ENCODE measurements at places on chromosomes 1 and 21.

- no peak for DNase-seq
These were observed 482 bp downstream of the GRIK1 start for GRCh38 chr21:29939104-29939923.

DNA sequence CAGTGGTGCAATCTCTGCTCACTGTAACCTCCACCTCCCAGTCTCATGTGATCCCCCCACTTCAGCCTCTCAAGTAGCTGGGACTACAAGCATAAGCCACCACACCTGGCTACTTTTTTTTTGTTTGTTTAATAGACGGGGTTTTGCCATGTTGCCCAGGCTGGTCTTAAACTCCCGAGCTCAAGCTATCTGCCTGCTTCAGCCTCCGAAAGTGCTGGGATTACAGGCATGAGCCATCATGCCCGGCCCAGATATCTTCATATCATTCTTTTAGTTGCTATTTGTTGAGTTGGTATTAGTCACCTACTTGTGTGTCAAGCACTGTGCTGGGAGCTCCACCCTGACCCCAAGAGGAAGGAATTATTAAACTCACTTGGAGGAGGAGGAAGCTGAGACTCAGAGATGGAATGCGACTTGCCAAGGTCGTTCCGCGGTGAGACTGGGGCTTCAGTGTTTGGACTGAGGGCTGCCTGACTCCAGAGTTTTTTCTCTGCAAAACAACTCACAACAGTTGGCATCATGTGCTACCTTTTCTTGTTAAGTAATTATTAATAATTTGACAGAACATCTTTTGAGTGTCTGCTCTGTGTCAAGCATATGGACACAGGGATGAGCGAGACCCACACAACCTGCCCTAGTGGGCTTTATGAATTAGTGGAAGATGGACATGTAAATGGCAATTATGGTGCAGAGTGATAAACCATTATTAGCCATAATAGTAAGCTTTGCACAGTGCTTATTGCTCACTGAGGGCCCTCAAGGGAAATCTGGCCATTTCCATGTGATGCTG is 132.0 kb downstream of the FOXD2 start:
- no peak for DNase-seq

GRCh38 chr1:203166192-203166940 is 9.3 kb downstream of the MYBPH start:
- DNase-seq = no peak

DNA sequence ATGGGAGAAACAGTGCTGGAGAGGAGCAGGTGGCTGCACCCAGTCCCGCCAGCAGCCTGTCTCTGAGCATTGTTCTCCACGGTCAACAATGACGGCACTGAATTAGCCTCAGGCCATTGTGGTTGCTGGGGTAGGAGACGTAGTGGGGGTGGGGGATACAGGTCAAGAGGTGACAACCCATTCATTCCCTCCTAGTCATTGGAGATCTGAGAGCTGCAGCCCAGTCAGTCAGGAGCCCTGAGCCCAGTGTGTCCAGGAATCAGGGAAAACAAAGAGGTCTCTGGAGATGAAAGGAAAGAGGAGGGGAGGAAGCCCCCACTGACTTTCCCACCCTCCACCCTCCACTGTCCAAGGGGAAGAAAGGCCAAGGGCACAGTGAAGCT is 15.3 kb downstream of the SMIM12 start:
- no peak for DNase-seq

DNA sequence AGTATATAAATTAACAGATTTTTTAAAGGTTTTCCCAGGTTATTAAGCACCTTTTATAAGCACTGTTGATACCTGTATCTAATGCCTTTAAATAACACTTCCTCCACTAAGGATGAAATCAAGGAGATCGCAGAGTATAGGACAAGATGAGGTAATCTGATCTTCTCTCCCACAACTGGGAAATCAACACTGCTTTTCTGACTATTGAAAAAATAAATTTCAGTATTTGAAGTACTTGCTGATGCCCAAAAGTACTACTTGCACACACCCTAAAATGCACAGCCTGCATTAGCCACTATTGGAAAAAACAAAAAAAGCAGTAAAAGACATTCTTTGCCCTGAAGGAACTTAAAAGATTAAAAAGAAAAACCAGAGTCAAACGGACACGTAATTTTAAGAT is 48.6 kb downstream of the PUM1 start:
- no peak for DNase-seq

GRCh38 chr1:77970192-77970591 is 8.7 kb downstream of the FUBP1 start:
- no peak for DNase-seq

DNA sequence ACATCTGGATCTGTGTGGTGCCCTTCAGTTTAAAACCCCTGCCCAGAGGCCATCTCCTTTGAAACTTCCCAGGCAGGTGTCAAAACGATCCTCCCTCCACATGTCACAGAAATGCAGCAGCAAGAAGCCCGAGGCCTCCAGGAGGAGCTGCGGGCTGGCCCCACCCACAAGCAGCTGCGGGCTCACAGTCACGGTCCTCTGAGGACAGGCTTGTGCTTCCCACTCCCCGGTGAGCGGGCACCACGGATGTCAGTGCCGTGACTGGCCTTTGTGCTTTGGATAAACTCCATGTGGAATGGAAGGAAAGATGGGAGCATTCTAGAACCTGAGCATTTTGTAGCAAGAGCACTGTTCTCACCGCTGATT is 65.8 kb downstream of the SIK1 start:
- no peak for DNase-seq

DNA sequence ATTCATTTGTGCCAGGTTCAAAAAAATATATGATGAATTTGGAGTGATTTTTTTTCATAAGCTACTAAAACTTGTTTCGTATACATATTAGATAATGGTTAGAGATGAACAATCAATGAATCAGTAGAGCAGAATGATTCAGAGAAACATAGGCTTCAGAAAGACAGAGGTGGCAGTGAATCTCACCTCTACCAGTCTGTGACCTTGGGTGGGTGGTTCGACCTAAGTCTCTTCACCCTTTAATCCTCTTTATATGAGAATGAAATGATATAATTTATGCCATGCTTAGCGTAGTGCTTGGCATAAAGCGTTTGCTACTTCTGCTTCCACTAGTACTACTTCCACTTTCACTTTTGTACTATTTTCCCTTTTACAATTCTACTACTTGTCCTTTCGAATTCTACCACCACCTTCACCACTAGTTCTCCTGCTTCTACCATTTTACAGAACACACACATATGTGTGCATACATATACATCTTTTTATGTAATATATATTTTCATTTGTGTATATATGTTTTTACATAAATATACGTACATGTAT is 45.1 kb downstream of the FYB2 start:
- DNase-seq = no peak

- no peak for DNase-seq
These were observed 177.3 kb downstream of the CAMTA1 start for GRCh38 chr1:6962478-6962995.

DNA sequence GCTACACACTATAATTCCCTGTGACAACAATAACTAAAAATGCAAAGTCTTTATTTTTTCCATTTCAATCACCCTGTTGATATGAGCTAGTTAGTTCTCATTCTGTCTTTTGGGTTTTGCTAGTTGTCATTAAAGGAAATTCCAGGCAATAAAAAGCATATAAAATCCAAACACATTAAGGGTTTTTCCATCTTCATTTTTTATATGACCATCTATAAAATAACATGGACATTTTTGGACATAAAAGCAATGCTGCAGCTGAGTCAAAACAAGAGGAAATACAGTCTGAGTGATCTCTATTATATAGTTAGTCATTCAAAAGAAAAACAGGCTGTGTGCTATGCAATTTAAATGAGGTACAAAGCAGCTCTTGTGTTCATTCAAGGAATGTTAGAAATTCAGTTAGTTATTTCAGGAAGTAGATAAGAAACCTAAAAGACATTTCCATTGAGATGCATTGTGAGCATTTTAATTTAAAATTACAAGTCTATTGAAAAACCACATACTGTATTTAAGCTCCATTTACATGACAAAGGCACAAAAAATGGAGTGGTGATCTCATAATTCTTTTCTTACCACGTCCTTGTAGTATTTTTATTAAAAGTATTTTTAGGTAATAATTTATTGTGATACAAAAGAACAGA is 67.3 kb upstream of the BCL10 start:
- DNase-seq = no peak

DNA sequence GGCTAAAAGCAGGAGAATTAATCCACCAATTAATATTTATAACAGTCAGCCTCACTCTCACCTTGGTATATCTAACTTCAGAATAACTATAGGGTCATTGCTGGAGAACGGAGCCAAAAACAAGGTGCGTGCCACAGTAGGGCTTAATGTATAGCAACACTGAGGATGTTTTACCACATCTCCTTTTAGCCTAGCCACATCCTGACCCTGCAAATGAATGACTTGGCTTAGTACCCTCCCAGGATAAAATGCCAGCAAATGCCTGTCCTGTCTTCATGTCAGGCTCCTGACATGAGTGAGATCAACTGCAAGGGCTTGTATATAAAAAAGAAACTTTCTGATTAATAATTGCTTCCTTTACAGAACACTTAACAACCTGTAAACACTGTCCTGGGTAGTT is 2.7 kb upstream of the CDC42BPA start:
- no peak for DNase-seq

DNA sequence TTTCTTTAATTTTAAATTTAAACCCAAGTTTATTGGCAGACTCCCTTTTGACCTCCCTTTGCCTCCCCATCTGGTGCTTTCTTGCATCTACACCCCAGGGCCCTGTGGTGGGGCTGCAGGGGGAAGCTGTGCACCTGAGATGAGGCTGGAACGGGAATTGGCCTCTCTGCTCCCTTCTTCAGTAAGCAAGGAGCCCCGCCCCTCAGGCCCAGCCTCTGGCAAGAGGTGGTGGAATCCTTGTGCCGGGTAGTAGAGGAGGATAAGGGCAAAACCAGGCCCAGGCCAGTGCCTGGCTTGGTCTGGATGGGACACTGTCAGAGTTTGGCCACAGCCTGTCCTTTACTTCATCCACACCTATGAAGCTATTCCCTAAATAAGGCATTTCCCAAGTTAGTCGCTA is 25.1 kb downstream of the ATP8B2 start:
- no peak for DNase-seq

GRCh38 chr1:78177708-78178270 is 132.0 kb downstream of the GIPC2 start:
- DNase-seq = no peak

DNA sequence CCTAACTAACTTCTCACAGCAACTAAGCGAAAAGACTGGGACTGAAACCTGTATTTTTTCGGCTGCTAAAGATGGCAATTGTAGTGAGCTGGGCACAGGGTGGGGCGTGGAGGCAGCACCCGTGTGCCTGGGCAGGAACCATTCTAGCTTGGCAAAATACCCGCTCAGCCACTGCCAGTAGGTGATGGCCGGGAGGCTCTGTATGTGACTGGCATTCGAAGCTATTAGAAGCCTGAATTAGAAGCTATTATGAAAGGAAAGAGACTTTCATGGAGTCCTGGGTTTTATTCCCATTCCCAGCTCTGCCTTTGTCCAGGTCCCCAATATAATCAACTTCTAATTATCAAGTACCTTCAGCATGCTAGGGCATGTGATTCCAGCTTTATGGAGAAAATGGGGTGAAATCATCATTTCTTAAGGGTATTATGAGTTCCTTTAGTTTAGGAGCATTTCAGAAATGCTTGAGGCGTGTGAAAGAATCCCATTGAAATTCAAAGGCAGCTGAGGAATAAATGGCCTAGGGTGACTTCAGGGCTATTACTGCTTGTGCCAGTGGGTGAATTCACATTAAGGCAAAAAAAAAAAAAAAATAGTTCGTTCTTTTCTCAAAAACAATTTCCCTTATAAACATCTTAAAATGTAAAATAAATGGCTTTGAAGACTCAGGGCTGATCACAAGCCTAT is 125.6 kb downstream of the KCNN3 start:
- no peak for DNase-seq

DNA sequence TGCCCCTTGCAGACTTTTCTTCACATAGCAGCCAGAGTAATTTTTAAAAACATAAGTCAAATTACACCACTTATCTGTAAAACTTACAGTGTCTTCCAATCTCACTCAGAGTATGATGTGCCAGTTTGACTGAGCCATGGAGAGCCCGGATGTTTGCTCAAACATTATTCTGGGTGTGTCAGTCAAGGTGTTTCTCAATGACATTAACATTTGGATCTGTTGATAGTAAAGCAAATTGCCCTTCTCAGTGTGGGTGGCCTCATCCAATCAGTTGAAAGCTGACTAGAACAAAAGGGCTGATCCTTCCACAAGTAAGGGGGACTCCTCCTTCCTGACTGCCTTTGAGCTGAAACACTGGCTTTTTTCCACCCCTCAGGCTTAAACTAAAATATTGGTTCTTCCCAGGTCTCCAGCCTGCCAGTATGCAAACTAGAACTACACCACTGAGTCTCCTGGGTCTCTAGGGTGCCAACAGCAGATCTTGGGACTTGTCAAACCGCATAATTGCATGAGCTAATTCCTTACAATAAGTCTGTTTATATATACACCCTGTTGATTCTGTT is 157.9 kb upstream of the CTTNBP2NL start:
- no peak for DNase-seq

GRCh38 chr1:205003358-205004131 is 39.5 kb upstream of the CNTN2 start:
- DNase-seq = no peak

DNA sequence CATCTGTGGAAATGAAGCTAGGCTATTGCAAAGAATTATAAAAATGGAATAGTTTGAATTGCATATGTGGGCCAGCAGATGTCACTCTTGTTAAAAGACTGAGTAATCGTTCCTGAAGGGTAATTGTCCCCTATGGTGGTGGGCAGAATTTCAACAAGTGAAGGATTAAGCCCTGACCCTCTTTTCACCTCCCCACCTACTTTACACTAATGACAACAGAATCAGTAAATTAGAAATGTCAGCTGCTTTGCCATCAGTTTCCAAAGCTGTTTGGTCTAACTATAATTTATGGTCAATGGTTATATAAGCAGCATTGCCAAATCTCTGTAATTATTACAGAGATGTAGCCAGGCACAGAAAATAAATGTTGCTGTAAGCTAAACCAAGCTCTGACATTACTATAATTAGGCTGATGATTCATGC is 898.6 kb downstream of the AMY1C start:
- no peak for DNase-seq

- no peak for DNase-seq
These were observed 60.5 kb upstream of the GJB5 start for GRCh38 chr1:34694383-34694782.

DNA sequence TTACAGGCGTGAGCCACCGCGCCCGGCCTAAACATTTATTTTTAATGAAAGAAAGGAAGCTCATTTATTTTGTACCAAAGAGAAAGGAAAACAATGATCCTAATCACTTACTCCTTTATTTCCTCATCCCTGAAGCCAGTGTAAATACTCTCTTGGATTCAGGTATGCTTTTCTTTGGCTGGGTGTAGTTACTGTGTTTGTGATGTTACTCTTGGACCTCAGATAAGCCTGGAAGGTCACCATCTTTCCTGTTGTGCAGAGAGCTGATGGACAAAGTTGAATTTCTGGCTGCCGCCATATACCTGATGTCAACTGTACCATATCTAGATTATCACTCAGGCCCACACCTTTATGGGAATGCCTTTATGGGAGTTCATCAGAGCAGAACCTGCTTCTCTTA is 35.4 kb upstream of the FOXE3 start:
- no peak for DNase-seq

GRCh38 chr1:200665861-200666260 is 3.8 kb downstream of the DDX59 start:
- no peak for DNase-seq

- no peak for DNase-seq
These were observed at the start of gene SYCP1 for GRCh38 chr1:114854693-114855320. TSS of gene SYCP1 (plus strand) at chr1:114854863. CDS start at chr1:114855465, 602 bp downstream.
